ENCODE measurements at places on chromosomes 3 and 15. TPM values are rescaled to one million over a fixed set of nuclear protein-coding genes. Genes with fewer than 3 reads are reported as not detected.

Gene SOX2
- 2.0 TPM for total RNA-seq

- no peak for DNase-seq
These were observed 105.0 kb downstream of the EDEM1 start for GRCh38 chr3:5292512-5292911.

GRCh38 chr3:10581251-10581650 lies 75.9 kb upstream of the ATP2B2 start:
- no peak for DNase-seq

GRCh38 chr3:25686766-25687165 lies 22.1 kb upstream of the TOP2B start:
- no peak for DNase-seq

DNA sequence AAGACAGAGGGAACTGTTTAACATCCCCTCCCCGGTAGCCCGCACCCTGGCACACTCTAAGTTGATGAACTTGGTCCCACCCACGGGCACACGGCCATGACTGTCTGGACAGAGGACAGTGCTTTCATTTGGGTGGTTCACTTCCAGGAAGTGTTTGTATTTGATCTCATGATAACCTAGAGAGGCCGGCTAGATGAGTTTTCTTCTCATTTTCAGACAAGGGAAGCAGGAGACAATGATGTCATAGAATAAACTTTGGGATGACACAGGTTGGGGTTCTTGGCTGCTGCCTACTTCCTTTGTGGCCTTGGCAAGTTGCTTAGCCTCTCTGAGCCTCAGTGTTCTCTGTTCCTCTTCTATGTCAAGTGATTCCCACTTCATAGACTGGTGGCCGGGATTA lies 16.1 kb upstream of the LYSMD4 start:
- DNase-seq = no peak

GRCh38 chr3:181613191-181613590 lies 98.5 kb upstream of the SOX2 start:
- DNase-seq = no peak

- DNase-seq = no peak
These were observed 1.1 kb downstream of the ANPEP start for GRCh38 chr15:89813381-89814111.

- DNase-seq = no peak
These were observed 33.0 kb downstream of the PAQR9 start for GRCh38 chr3:142930463-142930862.

- no peak for DNase-seq
These were observed 89.6 kb downstream of the AAGAB start for GRCh38 chr15:67164811-67165253.
